ENCODE measurements at places on chromosomes 1 and 21.

GRCh38 chr1:195898924-195899323 is 709.3 kb downstream of the KCNT2 start:
- DNase-seq, result no peak

DNA sequence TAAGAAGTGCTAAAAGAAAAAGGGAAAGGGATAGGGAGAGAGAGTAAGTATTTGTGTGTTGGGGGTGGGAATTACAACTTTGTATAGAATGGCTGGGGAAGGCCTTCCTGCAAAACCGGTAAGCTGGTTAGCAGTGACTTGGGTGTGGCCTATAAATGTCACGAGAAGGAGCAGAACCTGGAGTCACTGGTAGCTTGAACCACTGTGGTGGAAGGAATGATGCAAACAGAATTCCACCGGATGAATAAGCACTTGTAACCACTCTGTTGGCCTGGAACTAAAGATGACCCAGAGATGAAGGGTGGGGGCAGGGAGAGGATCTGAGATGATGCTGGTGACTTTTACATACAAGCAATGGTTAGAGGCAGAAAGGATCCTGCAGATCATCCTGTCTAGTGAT is 8.9 kb downstream of the XKR8 start:
- DNase-seq, result no peak

GRCh38 chr1:175543447-175543846 is 199.9 kb downstream of the TNR start:
- no peak for DNase-seq

DNA sequence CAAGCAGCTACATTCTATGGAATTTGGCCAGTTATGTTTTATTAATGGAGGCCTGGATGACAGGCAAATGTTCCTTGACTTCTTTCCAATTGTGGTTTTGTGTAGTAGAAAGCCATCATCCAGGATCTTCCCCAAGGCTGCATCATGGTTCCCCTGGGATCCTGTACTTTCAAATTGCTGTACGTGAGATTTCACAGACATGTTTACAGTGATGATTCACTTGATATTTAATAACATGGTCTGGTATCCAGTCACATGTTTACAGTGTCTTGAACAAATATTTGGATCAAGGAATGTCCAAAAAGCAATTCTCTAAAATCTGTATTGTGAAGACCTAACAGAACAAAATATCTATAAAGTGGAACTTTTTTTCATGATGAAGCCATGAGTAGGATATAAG is 68.3 kb upstream of the ST6GALNAC3 start:
- DNase-seq, result no peak

DNA sequence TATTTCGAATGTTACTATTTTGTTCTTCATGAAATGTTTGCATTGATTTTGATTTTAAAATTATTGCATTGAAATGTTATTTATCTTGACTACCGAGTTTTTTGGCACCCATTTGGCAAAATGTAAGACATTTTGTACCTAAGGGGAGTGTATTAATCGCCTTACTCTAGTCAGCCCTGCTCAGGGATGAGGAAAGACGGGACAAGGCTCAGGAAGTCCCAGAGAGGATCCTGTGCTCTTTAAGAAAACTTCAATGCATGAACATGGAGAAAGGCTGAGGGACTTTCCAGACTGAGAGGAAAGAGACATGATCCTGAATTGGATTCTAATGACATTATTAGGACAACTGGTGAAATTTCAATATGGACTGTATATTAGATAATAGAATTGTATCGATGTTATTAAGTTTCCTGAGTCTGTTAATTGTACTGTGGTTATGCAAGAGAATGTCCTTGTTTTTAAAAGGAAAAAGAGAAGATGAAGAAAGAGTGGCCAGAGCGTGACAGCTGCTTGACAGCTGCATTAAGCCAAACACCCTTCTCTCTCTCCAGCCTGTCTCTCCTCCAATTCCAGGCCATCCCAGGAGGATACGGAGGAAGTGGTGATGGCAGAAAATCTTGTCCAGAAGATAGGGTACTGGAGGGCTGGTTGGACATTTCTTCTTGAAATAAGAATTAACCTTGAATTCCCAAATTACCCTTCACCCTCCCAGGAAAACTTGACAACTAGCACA is 66.0 kb downstream of the PLEKHA6 start:
- DNase-seq, result no peak

Data from right forelimb (tissue), 1 donor.